NCI-H460 (cell line): ENCODE measurements at places on chromosomes 2 and 18.

GRCh38 chr2:60547841-60548240, 5.6 kb downstream of the BCL11A start:
- DNase-seq: no peak

- no peak for DNase-seq
These were observed 6.8 kb downstream of the ASXL3 start for GRCh38 chr18:33584548-33585430.

DNA sequence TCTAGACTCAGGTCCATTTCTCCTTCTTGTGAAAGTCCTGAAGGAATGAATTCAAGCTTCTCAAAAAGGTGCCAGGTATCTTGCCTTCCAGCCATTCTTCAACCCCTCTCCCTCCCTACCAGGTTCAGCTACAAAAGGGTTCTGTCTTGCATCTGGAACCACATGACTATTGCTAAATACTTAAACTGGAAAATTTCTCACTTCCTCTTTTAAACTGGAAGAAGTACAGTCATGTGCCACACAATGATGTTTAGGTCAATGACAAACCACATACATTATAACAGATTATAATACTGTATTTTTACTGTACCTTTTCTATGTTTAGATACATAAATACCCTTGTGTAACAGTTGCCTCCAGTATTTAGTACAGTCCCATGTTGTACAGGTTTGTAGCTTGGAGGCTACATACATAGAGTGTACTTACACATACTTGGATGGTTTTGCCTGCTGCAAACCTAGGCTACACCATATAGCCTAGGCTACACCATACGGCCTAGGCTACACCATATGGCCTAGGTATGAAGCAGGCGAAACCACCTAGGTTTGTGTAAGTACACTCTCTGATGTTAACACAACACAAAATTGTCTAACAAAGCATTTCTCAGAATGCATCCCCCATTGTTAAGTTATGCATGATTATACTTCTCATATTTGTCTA, 142.0 kb upstream of the DNMT3A start:
- DNase-seq: no peak

DNA sequence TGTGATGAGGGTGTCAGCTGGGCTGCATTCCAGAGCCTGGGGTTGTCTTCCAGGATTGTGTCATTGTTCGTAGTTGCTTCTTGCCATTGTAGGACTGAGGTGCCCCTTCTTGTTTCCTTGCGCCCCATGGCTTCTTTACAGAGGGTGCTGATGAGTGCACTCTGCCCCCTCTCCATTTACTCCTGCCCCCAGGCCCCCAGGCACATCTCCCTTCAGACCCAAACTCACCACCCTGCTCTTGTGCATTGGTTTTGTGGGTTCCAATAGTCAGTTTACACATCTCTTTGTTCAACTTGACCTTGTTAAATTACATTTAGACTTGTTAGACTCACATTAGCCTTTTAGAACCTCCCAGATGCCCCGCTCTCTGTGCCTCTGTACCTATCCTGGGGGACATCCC, 33.1 kb downstream of the HJURP start:
- no peak for DNase-seq

DNA sequence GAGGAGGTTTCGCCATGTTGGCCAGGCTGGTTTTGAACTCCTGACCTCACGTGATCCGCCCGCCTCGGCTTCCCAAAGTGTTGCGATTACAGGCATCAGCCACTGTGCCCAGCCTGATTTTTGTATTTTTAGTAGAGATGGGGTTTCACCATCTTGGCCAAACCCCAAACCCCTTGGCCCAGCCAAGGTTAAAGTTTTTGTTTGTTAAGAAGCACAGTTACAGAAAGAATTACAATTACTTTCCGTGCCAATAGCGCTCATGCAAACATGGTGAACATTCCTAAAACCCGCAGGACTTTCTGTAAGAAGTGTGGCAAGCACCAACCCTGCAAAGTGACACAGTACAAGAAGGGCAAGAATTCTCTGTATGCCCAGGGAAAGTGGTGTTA, 26.1 kb downstream of the ITSN2 start:
- no peak for DNase-seq

DNA sequence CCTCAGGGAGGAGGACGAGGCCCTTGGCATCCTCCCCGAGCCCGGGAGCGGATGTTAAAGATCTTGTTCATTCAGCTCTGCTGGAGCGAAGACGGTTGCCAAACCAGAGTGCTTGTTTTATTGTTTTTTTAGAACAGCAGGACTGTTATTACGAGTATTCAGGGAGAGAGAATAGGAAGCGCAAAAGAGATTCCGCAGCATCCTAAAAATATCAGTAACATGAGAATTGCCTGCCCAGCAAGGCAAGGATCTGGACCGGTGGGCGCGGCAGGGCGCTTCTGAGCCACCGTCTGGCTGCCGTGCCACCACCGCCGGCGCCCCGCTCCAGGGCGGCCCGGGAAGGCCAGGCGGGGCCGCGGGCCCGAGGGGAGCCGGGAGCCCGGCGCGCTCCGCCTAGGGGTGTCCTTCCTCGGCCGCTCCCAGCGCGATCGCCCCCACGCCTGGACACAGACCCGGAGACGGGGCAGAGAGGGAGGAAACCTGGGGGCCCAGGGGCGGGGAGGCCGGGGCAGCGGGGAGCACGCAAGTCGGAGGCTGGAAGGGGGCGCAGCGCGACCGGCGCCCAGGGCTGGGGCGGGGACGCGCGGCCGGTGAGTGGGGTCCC, 843 bp downstream of the CYS1 start:
- DNase-seq: no peak

DNA sequence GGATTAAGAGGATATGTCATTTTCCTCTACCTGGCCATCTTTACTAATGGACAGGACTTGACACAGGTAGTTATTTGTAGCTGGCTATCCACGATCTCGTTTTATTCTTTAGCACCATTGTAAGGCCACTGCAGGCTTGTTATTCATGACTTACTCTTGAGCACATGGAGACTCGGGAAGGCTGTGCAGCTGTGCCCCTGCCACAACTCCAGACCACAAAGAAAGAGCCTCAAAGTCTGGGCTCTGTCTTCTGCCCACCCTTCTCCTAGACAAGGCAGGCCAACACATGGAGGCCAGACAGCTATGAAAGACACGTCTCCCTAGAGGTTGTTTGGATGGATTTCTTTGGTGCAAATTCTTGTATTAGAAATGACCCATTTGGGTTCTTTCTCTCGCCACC, 133.8 kb downstream of the NAPG start:
- DNase-seq: no peak

DNA sequence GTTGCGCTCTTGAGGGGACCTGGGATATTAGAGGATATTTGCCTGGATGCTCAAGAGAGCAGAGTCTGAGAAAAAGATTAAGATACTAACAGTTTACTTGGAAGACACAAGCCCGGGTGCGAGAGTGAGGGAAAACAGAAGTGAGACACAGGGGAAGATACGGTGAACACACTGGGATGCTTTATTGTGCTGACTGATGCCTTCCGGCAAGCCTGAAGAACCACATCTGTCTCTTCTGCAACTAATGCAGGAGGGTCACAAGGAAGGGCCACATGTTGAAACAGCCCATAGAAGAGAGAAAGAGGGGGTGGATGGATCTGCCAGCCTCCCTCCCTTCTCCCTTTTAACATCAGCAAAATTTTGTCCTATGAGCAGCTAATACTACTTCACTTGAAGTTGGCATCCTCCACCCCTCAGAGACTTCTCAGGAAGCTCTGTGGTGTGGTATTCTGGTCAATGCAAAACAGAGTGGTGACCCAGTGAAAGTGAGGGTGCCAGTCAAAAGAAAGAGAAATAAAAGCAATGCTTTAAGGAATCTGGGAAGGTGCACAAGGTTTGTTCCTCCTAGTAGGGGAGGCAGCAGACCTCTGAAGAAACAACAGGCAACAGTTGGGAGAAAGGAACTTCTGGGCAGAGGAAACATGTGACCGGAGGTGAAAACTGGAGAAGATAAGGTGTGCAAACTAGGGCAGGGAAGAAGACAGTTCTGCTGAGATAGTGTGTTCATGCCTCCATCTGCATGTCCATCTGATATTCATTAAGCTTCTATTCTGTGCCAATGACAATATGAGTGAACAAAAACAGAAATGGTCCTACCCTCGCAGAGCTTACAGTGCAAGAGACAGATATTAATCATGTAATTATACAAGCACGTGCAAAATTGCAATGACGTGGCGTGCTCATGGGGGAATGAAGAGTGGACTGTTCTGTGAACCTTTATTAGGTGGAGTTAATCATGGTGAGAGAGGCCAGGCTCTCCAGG, 107.1 kb downstream of the LYPD6B start:
- no peak for DNase-seq

DNA sequence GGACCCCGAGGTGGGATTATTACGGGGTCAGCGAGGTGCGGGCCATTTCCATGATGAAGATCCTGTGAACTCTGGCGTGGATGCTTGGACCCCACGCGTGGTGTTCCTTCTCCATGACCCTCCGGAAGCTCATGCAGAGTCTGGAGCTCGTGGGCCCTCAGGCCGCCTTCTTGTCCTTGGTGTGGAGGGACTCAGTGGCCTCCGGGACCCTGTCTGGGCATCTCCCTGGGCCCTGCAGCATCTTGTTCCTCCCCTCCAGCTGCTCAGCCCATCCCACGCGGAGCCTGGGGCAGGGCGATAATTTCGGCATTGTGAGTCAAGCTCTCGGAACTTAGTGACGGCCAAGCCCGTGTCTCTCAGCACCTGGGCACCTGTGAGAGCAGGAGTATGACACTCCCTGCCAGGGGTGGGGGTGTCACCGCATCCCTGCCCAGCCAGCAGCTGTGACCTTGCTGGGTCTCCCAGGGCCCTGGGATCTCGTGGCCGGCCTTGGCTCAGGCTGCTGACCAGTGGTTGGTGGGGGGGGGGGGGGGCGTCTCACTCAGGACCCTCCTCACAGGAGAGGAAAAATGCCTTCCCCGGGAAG, 24.6 kb downstream of the RTP5 start:
- DNase-seq: no peak

DNA sequence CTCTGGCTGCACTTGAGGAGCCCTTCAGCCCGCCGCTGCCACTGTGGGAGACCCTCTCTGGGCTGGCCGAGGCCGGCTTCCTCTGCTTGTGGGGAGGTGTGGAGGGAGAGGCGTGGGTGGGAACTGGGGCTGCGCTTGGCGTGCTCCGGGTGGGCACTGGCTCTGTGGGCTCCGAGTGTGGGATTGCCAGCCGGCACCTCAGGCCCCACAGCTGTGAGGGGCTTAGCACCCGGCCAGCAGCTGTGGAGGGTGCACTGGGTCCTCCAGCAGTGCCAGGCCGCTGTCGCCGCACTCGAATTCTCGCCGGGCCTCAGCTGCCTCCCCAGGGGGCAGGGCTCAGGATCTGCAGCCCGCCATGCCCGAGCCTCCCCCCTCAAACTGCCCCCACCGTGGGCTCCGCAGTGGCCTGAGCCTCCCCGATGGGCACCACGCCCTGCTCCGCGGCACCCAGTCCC, 808.0 kb upstream of the SOX11 start:
- no peak for DNase-seq

- no peak for DNase-seq
These were observed 88.9 kb upstream of the BCL2L11 start for GRCh38 chr2:111031546-111032478.

GRCh38 chr18:63186520-63187222, 132.9 kb downstream of the BCL2 start:
- peak; percentile 12 for DNase-seq

- DNase-seq: no peak
These were observed 851.8 kb upstream of the CRIM1 start for GRCh38 chr2:35503738-35504199.

DNA sequence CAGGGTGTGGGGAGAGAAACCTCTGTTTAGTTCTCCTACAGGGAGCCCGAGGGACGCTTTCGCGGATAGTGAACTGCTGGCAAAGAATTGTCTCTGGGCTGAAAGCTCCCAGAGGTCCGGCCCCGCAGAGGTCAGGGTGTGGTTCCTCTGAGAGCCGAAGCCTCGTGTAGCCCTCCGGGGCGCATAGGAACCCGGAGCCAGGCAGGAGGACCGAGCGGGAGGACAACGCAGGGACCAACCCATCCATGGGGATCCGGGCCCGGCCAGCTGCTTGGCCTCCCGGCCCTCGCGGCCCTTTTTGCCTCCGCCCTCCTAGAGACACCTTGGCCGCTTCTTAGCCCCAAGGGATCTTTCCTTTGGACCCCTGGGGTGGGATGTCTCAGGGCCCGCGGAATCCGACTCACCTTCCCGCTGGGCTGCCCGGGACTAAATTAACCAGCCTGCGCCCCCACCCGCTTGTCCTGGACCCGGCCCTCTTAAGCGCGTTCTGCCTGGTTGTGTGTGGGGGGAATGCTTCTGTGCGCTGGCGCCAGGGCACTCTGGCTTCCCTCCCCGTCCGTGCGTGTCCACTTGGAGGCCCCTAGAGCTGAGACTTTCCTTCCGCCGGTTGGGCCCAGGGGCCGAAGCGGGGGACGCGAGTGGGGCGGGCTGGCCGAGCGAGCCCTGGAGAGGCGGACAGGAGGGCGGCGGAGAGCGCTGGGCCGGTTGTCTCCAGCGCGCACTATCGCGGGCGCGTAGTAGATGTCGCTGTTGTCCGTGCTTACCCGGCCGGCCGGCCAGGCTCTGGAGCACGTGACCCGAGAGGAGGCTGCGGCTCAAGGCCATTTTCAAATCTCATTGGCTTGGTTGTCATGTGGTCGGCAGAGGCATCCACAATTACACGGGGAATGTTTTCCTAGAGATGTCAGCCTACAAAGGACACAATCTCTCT, at the start of gene HOXD10:
Gene HOXD10, plus strand, starts transcription at position 896 of the 931 bp plus-strand sequence. CDS start 56 bp downstream, outside the sequence.
- no peak for DNase-seq

GRCh38 chr2:232886632-232887031, 16.6 kb downstream of the SNORC start:
- DNase-seq: no peak

GRCh38 chr2:64036034-64036705, 16.9 kb upstream of the VPS54 start:
- no peak for DNase-seq

DNA sequence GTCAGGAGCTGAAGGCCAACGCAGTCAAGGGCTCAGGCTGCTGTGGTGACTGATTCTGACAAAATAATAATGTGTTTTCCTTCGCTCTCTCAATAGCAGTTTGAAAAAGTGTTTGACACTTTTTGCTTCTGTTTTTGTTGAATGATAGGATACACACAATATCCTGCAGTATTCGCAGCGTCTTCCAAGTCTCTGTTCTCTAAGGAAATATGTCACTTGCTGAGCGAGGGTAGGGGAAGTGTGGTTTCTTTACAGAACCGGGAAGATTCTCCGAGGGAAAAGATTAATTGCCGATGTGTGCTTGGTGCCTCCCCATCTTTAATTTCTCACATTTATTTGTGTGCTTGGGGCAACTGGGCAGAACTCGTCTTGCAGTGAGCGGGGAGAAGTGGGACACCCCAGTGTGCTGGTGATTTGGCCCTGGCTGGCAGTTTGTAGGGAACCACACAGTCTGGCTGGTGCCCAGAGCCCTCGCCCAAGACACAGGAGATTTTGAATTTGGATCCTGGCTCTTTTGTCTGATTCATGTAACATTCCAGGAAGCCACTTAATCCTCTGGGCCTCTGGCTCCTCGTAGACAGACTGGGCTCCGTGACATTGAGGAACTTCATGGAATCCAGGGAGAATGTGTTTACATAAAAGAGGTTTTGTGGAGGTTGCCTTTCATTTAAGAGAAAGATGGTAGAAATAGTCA, 169.4 kb downstream of the LDLRAD4 start:
- no peak for DNase-seq
